ENCODE measurements at places on chromosomes 7 and 10.

- no peak for DNase-seq
Measured at GRCh38 chr7:120582916-120583315, 275.0 kb downstream of the TSPAN12 start.

DNA sequence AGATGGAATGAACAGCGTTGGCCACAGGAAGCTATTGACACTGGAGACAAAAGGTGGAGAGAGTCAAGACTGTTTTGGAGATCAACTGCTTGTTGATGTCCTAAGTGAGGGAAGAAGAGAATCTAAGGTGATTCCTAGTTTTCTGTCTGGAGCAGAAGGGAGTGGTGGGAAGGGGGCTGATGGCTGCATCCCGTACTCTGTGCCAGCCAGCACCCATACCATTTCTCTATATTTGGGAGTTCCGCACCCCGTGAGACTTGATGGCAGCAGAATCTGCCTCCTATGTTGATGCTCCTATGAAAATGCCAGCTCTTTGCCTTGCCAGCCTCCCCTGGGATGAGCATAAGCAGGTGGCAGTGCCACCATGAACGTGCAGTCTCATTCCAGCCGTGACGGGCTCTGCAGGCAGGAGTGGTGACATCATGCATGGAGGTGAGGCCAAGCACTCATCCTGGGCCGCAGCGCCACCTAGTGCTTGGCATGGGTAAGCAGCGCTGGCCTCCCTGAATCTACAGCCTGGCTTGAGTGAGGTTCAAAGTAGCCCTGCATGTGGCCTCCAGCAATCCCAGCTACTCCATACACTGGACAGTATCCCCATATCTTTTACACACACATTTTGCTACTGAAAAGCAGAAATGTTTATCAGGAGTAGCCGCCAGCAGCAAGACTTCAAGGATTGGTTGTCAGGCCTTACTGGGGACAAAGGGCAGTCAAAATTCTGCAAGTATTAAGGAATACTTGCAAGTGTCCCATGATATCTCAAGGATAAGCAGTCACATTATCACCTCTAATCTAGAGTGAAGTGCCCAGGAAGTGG lies 43.0 kb downstream of the PODXL start:
- DNase-seq = peak; percentile 94

DNA sequence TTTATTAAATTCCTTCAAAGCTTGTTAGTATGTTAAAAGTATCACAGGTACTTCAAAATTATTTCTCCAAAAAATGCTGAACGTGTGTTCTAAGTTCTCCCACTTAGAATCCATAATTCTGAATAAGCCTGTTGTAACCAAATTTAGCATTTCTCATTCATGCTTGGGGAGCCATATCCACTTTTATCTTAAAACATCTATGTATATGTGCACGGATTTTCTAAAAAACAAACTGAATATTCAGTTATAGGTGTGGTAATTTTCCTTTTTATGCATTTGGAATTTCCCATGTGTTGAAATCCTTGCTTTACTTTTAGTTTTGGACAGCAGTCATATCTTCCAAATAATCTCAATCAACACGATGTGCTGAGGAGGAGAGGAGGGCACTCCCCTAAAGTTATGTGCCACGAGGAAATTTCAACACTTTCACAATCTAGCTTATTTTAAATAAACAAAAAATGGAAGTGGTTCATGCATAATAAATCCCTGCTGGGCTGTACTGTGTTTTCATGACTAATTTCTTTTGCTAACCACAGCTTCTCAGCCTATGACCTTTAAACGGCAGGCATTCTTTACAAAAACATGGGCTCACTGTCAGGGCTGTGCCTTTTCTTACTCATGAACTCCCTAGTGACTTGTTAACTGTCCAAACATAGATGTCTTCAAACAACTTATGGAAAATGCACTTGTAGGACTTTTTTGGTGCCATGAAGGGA lies 380.3 kb upstream of the SEMA3C start:
- peak; percentile 84 for DNase-seq

GRCh38 chr7:105621176-105621575 lies 39.9 kb upstream of the EFCAB10 start:
- no peak for DNase-seq

- no peak for DNase-seq
Measured at GRCh38 chr10:128071417-128071782, 54.8 kb downstream of the MKI67 start.

DNA sequence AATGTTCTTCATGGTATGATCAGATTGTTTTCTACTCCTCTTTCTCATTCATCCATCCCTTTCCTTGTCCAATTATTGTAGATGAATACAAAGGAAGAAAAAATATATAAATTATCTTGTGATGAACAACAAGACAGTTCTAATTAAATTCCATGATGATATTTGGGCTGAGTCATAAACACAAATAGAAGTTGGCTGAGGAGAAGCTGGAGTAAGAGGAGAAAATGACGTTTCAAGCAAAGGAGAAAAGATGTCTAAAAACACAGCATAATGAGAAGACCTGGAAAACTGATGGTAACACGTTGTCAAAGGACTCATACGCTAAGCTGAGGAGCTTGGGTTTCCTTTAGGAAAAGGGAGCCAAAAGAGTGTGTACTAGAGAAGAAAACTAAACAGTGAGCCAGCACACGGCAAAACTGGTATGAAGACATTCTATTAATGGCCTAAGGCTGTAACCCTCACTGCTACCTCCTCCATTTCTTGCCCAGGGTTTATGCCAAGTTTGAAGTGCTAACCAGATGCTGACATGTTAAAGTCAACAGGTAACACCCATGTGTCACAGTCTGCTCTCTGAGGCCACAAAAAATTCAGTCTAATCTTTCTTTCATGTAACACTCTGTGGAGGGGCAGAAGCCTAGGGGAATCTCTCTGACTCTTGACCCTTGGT lies 26.1 kb downstream of the ZFAND4 start:
- DNase-seq = no peak

- no peak for DNase-seq
Measured at GRCh38 chr7:158286210-158286609, 301.4 kb downstream of the PTPRN2 start.

DNA sequence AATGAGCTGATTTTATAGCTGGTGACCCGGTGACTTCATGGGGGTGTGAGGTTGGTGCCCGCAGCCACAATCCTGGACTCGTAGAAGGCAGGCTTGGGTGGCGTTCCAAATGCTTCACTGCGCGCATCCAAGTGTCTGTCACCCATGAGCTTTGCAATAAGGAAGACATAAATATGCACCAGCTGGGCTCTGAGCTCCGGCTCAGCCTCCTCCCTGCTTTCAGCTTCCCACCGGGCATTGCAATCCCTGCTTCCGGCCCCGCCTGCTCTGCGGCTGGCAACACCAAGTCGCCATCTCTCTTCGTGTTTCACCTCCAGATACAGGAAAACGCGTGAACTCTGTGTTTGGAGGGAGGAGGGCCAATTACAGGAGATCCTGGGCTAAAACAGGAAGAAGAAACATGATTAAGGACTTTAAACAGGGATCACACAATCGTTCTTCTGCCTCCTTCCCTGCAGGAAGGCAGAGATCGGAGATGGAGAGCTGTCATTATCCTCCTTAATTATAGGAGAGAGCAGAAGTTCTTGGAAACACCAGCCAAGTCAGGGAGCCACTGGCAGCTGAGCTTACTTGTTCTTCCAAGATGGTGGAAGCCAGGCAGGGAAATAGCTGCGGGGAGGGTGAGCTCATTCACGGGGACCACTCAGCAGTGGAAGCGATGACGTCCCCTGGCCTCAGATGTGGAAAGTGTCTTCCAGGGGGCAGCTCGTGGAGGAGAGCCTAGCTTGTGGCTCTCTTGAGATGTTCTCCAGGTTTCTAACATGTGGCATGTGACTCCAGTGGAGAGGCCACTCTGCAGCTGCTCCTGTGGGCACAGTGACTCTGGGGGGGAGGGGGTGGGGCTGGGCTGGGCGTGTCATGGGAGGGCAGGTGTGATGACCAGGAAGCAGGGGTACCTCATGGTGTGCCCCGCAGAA lies 134.9 kb downstream of the CAMK1D start:
- DNase-seq = peak; percentile 69

- DNase-seq = no peak
Measured at GRCh38 chr10:76112826-76113150, 681.4 kb downstream of the LRMDA start.

GRCh38 chr10:19719284-19719683 lies 96.9 kb upstream of the PLXDC2 start:
- peak; percentile 86 for DNase-seq

DNA sequence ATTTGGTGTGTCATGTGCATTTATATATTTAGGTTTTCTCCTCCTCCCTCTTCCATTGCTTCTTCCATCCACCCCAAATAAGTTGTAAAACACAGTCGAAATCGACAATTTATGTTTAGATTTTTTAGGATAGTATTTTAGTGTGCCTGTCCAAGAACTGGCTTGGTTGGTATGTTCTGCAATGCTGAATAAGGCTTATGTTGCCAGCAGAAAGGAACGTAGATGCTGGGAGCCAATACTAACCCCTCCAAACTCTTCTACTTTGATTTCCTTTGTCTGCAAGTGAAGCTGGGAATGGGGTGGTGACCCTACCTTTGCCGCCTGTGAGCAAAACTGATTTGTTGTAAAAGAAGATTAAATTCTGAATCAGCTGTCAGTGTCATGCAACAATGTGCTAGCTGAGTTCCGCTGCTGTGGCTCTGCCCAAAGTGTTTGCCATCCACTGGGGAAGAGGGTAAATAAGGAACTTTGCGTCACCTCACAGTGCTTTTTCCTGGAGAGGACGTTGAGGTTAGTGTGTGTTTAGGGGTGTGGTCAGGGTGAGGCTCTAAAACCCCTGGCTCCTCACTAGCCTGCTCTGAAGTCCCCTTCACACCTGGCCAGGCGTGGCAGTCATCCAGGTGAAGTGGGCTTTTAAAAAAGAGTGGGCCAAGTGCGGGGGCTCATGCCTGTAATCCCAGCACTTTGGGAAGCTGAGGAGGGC lies 44.4 kb downstream of the TACC2 start:
- DNase-seq = peak; percentile 65

DNA sequence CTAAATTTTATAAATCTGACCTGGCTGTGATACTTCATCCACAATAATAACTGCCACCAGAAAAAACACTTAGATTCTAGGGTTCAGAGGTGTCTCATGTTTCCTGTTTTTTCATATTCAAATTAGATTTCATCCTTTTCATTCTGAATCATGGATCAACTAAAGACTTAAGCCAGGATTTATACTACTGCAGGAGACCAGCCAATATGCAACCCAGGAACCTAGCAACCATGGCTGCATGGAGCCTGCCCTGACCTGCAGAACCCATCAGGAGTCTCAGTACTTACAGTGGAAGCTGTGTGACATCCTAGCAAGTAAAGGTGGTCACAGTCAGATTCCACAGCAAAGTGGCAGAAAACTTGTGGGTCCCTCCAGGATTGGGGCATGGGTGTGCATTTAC lies 40.5 kb upstream of the RNF148 start:
- DNase-seq = no peak

- no peak for DNase-seq
Measured at GRCh38 chr7:71339924-71340323, 208.0 kb downstream of the GALNT17 start.

DNA sequence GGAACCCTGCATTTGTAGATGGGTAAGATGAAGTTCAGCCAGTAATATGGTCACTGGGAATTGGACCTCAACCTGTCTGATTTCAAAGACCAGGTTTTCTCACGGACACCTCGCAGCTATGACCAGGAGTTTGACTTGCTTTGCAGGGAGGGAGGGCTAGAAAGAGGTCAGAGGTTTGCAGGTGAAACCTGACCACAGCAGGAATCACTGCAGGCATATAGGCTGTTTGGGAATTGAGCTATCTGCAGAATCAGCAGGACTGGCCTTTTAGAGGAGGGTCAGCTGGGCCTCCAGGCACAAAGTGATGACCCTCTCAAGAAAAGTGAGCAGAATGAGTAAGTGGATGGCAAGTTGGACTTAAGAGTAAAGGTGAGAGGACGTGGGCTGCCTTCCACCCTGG lies 166.3 kb downstream of the ADRA2A start:
- peak; percentile 8 for DNase-seq
